Astrocyte of the hippocampus (primary cell): ENCODE measurements at places on chromosomes 1 and 21.

DNA sequence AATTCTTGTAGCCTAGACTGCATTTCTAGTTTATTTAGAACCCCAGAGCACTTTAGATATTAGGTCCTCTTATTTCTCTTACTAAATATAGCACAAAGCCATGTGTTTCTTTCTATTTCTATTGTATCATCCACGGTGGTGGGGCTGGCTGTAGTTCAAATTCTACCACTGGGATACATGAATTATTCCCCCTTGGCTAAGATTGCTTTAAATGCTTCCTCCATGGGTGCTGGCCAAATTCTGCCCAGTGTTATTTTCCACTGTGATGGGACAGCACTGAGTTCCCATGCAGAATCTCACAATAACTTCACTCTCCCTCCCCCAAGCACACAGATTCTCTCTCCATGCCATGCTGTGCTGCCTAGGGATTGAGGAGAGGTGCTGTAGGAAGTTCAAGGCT, 41.5 kb upstream of the GBP6 start:
- DNase-seq, result peak; percentile 26

DNA sequence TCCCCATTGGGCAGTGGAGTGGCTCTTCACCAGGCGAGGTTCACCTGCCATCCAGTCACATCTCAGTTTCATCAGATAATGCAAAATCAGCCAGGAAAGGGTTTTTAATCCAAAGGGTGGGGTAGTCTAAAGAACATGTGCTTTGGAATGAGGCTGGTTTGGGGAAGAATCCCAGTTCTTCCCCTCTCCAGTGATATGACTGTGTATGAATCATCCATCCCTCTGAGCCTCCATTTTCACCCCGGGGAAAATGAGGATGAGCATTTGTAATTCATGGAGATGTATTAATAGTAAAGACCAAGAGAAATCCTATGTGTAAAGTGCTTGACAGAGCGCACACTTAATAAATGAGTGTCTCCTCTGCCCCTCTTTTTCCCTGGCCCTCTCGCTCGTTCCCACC, 215.1 kb upstream of the FGGY start:
- DNase-seq, result no peak

GRCh38 chr1:167819849-167820683, 93.9 kb downstream of the ADCY10 start:
- peak; percentile 97 for DNase-seq

DNA sequence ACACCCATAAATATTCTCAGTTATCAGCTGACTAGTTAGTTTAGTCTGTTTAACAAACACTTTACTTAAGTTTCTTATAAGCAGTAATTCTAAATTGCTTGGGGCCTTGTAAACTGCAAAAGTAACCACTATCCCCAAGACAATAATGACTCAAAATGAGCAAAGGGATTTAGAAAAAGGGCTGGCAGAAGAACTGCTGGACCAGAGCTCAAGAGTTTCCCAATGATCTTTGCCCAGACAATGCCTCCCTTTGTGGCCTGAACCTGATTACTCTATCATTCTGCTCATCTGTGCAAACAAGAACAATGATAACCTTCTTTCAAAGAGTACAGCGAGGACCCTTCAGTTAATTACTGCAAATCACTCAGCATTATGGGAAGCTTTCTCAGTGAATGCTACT, 123.5 kb downstream of the TIAM1 start:
- DNase-seq, result no peak

GRCh38 chr1:143651350-143651992, 320.3 kb downstream of the FAM72C start:
- no peak for DNase-seq
